ENCODE measurements at places on chromosomes 1 and 21.
A peak's percentile ranks its signal among the peaks of the same experiment; 100 is the strongest.

- no peak for ATAC-seq
Observed at GRCh38 chr1:118960026-118960561, 28.0 kb downstream of the TBX15 start.

- no peak for ATAC-seq
Observed at GRCh38 chr1:237124856-237125462, 83.0 kb downstream of the RYR2 start.

DNA sequence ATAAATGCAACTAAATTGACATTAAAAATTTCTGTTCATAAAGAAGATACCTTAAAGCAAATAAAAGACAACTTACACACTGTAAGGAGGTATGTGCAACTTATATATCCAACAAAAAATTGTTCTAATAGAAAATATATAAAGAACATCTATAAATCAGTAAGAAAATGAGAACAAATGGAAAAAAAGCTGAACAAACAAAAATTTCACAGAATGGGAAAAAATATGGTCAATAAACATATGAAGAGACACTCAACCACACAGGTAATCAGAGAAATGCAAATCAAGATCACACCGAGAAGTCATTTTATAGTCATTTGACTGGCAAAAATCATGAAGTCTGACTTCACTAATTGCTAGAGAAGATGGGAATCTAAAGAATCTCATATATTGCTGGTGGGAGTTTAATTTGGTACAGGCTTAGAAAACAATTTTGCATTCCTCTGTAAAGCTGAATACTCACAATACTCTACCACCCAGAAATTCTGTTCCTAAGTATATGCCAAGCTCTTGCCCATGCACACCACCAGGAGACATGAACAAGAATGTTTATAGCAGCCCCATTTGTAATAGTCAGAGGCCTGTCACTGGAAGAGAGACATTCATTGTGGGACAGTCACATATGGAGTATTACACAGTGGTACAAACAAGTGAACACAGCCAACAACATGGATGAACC is 22.0 kb upstream of the THEM5 start:
- ATAC-seq = no peak

DNA sequence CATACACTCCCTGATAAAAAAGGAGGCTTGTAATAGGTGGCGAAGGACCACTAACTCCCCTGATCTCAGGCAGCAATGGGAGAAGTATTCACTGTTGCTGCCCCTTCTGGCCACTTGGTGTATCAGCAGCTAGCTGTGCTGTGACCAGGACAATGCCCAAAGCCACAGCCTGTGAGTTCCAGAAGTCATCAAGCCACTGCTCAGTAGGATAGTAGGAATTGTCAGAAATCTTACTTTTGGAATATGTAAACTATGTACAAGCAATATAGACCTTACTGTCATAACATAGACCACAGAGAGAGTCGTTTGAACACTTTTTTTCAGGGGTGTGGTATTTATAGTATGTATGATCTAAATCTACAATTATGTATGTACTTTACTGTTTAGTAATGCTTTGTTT is 248.3 kb upstream of the CAMK1G start:
- no peak for ATAC-seq

DNA sequence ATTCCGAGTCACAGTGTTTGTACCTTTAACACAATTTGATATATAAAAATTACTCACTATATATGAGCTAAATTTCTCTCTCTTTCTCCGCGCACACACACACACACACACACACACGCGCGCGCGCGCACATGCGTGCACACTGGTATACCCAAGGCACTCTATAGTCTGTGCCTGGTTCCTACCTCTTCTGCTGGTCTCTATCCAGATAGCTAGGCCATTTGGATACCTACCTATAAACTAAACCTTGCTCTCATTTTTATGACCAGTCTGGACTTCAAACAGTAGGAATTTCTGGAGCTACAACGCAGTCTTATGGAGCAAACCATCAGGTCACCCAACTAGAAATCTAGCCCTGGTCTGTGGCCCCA is 97.1 kb upstream of the MAGI3 start:
- ATAC-seq = no peak

- ATAC-seq = no peak
Observed at GRCh38 chr1:206824331-206824730, 41.1 kb upstream of the IL20 start.

GRCh38 chr1:228471762-228472398 is 15.3 kb upstream of the RNF187 start:
- ATAC-seq = peak; percentile 71

DNA sequence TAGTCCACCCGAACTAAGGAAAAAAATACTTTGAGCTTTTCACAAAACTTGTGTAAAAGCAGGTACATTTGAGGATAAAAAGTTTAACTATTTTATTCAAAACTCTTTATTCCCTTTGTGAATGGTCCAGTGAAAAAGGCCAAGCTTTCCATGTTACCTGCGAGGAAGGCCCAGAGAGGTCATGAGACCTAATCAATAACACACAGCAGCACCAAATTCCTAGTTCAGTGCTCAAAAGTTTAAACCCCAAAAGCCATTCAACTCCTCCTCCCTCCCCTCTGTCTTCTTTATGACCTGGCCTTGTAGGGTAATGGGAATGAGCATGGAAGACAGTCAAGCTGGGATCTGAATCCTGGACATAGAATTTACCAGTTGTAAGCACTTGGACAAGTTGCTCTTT is 151.9 kb upstream of the FGGY start:
- no peak for ATAC-seq

DNA sequence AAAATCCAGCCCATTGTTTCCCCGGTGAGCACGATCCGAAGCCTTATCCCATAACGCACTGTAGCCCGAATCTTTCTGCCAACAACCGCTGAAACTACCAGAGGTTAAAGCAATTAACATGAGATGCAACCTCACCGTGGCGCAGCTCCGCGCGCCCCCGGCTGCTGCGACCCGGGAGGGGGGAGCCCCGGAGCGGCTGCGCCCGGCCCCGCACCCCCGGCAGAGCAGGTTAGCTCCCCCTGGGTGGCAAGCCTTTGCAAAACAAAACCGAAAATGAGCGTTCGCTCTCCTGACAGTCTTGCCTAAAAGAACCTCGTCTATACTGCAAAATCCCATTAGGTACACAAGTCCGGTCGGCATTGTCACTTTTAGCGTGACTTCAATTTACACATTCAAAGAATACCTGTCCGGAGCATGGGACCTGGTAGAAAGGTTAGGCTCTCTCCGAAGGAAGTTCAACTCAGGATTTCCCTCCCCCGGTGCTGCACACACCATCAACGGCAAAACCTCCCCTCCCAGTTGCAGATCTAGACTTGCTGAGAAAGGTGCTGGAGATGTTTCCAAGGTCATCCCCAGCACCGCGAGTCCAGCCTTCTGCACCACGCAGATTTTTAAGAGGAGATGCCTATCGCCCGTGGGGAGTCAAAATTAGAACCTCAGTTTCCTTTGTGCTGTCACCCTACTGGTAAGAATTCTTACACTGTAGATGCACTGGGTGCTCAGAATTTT is 107.5 kb downstream of the ZNF281 start:
- peak; percentile 88 for ATAC-seq

GRCh38 chr1:171798765-171799164 is 17.3 kb downstream of the METTL13 start:
- no peak for ATAC-seq

DNA sequence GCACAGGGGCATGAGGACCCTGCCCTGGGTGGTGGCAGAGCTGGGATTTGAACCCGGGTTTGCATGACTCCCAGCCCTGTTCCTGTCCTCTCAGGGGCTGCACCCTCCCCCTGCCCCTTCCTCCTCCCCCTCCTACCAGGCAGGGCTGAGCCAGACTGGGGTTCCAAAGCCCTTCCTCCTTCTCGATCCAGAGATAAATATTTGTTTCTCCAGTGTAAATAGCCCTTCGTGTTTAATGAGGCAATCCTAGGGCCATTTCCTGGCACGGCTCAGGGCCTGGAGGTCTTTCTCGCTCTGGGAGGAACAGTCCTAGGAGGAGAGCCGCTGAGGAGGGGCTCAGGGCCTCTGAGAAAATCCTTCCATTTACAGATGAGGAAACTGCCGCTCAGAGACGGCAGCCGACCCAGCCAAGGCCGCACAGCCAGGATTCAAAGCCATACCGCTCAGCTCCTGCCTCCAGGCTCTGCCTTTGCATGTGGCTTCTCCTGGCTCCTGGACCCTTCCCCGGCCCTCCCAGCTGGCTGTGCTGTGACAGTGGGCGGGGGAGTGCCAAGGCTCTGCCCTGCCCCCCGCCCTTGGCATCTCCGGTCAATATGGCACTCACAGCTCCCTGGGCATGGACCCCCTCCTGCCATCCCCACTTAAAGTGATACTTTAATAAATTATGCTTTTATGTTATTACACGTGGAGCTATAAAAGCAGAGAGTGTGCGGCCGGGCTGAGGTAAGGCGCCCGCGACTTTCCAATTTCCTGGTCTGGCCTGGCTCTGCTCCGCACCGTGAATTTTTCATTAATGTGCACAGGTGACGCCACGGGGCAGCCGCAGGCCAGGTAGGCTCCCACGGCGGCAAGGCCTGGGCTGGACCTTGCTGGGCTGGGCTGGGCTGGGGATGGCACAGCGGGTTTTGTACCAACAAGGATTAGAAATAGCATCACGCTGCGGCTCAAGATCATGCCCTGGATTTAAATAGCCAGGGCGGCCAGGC is 114.7 kb upstream of the WNT4 start:
- no peak for ATAC-seq

DNA sequence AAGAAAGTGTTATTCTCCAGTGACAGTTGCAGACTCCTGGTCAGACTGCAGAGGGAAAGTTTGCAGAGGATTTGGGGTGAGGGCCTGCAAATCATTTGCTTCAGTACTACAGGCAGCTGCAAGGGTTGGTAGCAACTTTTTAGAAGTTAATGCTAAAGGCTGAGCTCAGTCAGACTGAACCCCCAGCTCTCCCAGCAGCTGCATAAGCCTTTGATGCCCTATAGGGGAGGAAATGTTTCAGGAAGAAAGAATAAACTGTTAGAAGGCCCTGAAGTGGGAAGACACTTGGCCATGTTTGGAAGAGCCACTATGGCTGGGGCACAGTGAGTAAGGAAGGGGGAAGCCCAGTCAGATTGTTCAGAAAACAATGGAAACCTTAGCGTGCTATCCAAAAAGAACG is 383.6 kb downstream of the TTLL7 start:
- no peak for ATAC-seq

- no peak for ATAC-seq
Observed at GRCh38 chr1:13801655-13802486, 101.9 kb downstream of the PRDM2 start.

DNA sequence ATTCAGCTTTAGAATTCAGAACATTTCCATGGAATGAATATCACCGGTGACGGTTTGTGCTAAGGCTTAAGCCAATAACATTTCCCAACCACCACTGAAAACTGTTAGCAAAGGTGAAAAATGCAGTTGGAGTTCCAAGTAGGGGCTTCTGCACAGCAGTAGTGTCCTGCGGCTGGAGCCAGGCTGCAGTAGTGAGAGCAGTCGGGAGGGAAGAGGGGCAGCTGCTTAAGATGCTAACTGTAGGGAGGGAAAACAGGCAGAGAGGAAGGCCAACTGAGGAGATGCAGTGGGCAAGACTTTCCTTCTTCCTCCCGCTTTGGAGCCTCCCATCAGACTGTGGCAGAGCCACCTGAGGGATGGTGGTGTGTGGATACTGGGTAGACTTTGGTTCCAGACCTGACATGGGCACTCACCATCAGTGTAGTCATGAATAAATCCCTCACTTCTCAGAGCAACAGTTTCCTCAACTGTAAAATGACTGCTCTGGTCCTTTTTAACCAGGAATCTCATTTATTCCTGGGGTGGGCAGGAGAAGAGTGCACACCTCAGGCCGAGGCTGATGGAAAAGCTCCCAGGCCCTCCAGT is 3.2 kb downstream of the F3 start:
- no peak for ATAC-seq

- no peak for ATAC-seq
Observed at GRCh38 chr1:149927056-149927562, 494 bp downstream of the SF3B4 start.

GRCh38 chr1:54885807-54886723 is 930 bp downstream of the DHCR24 start:
- no peak for ATAC-seq

GRCh38 chr1:241202401-241202800 is 154.6 kb downstream of the RGS7 start:
- ATAC-seq = no peak
